ENCODE measurements at places on chromosomes 16 and 17.

GRCh38 chr16:29198731-29199521 lies 207.6 kb downstream of the NPIPB11 start:
- DNase-seq, result no peak

DNA sequence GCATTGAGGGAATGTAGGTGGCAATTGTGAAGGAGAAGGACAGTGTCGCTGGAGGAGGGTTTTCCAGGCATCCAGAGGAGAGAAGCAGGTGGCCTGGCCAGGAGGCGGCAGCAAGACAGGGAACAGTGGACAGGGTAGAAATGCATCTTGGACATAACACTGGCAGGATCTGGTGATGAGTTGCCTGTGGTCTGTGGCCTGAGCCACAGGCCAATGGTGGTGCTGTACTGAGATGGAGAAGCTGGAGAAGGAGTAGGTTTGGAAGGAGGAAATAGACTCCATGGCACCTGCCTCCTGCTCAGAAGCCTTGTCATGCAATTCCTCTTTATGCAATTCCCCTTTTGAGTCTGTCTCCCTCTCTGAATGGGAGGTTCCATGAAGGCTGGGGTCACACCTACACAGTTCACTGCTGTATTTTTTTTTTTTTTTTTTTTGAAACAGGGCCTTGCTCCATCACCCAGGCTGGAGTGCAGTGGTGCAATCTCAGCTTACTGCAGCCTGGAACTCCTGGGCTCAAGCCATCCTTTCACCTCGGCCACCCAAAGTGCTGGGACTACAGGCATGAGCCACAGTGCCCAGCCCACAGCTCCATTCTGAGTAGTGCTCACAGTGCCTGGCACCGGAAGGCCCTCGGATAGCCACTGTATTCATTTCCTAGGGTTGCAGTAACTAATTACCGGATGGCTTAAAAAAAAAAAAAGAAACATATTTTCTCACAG lies 13.5 kb upstream of the CACNG4 start:
- no peak for DNase-seq

DNA sequence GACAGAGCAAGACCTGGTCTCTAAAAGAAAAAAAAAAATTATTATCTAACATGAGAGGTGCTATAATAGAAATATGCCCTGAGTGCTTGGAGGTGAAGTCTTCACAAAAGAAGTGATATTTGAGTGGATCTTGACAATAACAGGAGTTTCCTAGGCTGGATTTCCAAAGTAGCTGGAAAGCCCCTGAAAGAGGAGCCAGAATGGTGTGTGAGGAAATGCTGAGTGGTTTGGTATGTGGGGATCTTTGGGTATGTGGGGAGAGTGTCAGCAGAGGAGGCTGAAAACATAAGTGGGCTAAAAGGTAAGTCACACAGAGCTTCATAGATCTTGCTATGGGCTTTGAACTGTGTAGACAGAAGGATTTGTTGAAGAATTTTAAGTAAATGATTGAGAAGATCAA lies 100.1 kb downstream of the YPEL2 start:
- DNase-seq, result no peak

- DNase-seq, result no peak
These were observed 83.1 kb downstream of the NXN start for GRCh38 chr17:896454-896853.

GRCh38 chr16:51151435-51151960 lies 428 bp upstream of the SALL1 start:
- peak; percentile 95 for DNase-seq

DNA sequence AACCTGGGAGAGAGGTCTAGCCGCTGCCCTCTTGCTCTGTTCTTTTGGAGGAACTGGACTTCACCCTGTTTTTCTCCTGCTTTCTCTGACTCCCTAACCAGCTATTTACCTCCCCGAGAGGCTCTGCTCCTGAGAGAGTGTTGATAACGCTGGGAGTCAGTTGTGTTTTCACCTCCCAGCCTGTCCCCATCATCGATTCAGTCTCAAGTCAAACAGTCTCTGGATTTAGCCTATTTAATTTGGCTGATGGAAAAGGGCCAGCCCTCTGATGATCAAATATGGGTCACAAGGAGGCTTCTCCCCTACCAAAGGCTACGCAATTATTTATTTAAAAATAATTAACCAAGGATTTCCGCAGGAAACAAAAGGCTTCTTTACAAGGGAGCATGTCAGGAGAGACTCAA lies 31.8 kb downstream of the HNF1B start:
- DNase-seq, result no peak

DNA sequence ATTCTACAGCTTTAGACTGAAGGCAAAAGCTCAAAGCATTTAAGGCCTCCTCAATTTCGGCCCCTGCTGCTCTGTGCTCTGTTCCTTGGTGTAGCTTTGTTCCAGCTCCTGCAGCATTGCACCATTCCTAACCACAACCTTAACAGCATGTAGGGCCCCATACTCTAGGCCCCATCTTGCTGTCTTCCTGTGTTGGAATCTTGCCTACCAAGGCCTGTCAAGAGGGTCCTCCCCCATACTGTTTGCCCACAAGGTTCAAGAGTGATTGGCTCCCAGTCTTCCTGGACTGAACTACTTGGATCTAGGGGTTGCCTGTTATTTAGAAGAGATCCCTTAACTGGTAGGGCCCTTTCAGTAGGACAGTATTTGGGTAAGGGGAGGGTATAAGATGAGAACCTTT lies 26.8 kb downstream of the TRPV2 start:
- no peak for DNase-seq

DNA sequence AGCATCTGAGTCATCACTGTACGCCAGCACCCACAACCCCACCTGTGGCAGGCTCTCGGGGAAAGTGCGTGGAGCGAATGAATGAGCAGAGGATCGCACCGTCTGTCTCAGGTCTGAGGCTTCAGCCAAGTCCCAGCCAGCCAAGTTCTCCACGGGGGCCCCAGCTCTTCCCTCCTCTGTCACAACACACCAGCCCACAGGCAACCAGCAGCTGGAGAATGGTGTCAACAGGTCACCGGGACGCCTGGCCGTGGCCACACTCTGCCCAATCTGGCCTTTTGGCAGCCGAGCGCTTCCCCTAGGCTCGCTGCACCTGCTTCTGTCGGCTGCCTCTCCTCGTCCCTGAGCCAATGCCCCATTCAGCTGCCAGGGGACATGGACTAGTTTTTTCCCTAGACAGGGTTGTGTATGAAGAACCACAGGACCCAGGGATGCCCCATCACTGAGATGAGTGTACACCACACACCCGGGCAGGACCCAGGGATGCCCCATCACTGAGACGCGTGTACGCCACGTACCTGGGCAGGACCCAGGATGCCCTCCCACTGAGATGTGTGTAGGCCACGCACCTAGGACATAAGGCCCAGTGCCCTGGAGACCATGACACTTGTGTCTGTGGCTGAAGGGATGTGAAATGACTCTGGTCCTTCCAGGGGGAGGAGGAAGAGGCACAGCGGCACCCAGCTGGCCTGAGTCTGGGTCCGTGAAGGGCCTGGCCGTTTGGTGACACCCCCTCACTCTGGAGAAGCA lies 52.8 kb downstream of the ABR start:
- DNase-seq, result no peak

DNA sequence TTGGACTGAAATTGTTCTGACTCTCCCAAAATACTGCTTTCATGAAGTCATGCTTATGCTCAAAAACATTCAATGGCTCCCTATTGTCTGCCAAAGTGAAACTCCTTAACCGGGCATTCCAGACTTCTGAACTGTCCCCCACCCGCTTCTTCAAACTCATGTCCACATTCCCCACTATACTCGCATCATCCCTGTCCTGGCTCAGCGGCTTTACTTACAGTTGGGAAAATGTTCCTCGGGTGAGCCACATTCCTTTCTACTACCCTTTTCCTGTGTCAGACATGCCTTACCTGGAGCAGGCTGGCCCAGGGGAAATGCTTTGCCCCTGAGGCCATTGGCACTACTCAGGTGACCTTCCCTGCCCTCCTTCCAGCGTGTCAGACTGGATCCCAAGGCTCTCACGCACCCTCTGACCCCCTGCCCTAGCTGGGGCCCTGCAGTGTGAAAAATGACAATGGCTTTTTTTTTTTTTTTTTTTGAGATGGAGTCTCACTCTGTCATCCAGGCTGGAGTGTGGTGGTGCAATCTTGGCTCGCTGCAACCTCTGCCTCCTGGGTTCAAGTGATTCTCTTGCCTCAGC lies 5.3 kb downstream of the CYGB start:
- no peak for DNase-seq

GRCh38 chr16:11024333-11025053 lies 80.1 kb downstream of the CLEC16A start:
- no peak for DNase-seq

DNA sequence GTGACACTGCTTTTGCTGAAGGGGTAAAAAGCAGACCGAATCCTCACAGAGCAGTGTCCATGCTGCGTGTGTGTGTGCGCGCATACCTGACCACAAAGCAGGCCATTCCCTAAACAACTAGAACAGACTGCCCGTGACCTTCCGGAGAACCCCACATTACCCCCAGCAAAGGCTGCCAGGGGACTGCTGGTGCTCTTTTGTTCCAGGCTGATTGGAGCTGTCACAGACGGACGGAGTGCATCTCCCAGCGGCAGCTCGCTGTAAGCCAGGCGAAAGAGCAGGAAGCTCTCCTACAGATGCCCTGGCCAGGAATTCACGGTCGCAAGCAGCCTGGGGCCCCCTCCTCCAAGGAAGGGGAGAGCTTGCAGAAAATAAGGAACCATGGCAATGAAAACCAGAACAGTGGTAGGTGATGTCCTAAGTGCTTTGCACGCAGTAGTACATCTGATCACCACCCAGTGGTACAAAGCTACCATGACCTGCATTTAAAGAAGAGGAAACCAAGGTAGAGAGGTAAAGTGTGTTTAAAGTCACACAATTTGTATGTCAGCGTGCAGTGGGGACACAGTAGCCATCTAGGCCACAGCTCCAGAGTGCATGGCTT lies 153.4 kb upstream of the DYNLRB2 start:
- DNase-seq, result no peak

GRCh38 chr17:49742166-49742638 lies 21.7 kb downstream of the FAM117A start:
- no peak for DNase-seq

GRCh38 chr16:34758835-34759234 lies 1299.4 kb downstream of the TP53TG3F start:
- no peak for DNase-seq

DNA sequence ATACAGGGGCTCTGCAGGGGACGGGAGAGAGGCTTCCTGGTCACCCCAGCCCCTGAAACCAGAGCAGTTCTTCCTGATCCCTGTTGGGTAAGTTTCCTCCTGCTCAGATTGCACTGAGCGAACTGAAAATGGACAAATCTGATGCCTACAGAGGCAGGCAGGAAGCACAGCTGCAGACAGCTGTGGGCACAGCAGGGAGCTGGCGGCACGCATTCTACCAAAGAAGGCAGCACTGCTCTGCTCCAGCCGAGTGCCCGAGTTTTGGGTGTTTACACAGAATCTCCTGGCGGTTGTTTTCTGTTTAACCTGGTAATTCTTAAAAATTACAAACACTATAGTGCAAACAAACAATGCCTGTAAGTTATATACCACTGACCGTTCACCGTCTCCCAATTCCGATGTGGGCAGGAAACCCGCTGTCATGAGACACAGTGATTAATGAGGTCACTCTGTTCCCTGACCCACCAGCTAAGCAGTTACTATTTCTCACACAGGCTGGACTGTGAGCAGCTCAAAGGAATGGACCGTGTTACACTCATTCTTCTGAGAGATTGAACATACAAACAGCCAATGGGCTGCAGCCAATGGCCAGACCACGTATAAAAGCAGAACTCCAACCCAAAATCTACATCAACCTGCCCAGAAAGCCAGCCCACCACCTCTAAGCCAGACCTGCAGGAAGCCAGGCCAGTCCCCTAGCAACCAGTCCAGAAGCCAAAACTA lies 25.5 kb downstream of the NSMCE1 start:
- peak; percentile 30 for DNase-seq

GRCh38 chr17:72921347-72922054 lies 171.0 kb downstream of the SLC39A11 start:
- no peak for DNase-seq

DNA sequence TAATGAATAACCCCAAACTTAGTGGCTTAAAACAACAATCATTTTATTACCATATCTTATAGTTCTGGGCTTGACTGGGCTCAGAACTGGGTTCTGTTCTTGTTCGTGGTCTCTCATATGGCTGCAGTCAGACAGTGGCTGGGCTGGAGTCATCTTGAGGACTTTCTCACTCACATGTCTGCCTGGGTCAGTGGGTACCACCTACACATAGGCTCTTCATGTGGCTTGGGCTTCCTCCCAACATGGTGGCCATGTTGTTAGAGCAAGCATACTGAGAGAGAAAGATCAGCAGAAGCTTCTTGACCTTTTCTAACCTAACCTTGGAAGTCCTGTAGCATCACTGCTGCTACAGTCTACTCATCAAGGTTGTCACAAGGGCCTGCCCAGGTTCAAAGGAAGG lies 158.6 kb upstream of the SDK2 start:
- no peak for DNase-seq

GRCh38 chr17:62101090-62101489 lies 36.0 kb upstream of the MED13 start:
- DNase-seq, result no peak

GRCh38 chr17:42275527-42276358 lies 448 bp downstream of the STAT5B start:
- no peak for DNase-seq

- DNase-seq, result peak; percentile 59
These were observed 104.6 kb downstream of the GNAO1 start for GRCh38 chr16:56295739-56296527.

DNA sequence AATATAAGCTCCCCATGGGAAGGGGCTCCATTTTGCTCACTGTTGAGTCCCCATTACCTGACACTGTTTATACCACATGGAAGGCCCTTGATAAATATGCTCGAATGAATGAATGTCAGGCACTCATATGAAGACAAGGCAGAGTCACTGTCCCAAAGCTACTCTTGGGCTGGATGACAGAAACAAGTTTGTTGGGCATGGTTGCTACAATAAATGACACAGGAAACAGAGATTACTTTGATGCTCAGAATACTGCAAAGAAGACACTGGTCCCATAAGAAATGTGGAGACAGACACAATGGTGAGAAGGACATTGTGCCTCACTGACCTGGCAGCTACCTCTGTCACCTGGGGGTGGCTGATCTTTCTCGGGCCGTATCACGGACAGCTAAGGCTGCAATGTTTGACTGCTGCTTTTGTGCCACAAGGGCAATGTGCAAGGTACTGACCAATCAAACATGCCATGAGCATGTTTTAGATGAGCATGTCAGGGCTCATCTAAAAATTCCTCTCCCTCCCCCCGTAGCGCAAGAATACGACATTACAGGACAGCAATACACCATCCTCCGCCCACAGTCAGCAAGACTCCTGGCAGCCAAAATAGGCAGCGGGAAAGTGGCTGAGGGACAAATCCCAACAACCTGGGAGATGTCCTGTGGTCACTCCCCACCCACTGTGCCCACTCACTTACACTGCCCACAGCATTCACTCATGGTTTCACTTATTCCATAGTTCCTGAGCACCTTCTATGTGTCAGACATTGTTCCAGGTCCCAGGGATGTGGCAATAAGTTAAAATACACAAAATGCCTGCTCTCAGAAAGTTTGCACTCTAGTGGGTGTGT lies 5.0 kb downstream of the PIK3R6 start:
- DNase-seq, result no peak

DNA sequence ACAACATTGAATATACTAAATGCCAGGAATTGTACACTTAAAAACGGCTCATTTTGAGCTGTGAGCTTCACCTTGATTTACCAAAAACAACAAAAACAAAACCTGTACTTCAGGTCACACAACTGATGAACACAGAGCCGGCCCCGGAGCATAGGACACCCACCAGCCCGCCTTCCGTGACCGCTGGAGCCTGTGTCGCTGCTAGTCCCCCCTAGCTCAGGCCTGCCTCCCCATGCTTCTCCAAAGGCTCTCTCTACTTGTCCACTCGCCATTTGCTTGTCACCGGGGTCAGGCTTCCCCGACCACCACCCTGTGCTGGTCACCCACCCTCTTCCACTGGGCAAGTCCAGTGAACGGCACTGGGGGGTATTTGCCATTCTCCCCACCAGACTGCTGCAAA lies 113.8 kb upstream of the TNRC6C start:
- DNase-seq, result no peak
